ENCODE measurements at places on chromosomes 12 and 14. TPM values are rescaled to one million over a fixed set of nuclear protein-coding genes. Genes with fewer than 3 reads are reported as not detected.

DNA sequence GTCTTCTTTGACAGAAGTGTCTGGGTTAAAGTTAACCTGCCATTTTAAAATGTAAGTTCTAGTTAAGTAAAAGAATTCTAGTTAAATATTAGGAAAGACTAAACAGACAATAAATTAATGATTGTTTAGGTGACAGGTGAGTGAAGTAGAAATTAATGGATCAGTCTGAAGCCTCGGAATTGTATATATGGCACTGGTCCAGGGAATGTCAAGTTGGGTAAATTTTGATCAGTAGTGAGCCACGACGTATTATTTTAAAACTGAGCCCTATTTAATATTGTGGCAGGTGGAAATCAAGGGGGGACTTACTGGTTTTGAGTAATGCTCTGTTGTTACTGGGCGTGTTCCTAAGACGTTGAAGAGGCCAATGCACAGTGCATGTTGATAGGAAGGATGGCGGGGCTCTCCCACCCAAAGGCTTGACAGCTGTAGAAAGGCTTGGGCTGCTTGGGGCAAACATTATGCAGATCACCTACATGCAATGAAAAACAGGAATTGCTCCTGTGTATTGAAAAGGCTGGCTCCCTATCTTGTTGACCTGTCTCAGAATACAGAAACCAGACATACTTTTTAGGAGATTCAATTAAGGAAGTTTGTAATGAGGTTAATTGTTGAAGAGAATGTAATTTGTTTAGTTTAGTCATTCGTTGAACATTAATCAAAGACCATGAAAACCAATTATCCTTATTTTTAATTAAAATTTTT lies 5.9 kb upstream of the PPFIBP1 start:
- DNase-seq: no peak
- no peaks in the 10 kb centered on the region for H3K36me3 ChIP-seq
- no peak overlapping the region for H3K4me3 ChIP-seq
- H3K27ac ChIP-seq: no peak overlapping the region
- H3K4me1 ChIP-seq: peaks cover 13% of the 10 kb centered on the region
- H3K27me3 ChIP-seq: no peaks in the 10 kb centered on the region

GRCh38 chr14:24875991-24876878 lies 173.7 kb downstream of the STXBP6 start:
- no peak overlapping the region for H3K27ac ChIP-seq
- no peaks in the 10 kb centered on the region for H3K36me3 ChIP-seq
- H3K27me3 ChIP-seq: no peaks in the 10 kb centered on the region
- H3K4me3 ChIP-seq: no peak overlapping the region
- no peak for DNase-seq
- H3K4me1 ChIP-seq: no peaks in the 10 kb centered on the region

GRCh38 chr12:45789025-45789424 lies 59.5 kb downstream of the ARID2 start:
- no peak for DNase-seq
- no peak overlapping the region for H3K27ac ChIP-seq
- H3K4me1 ChIP-seq: no peaks in the 10 kb centered on the region
- H3K27me3 ChIP-seq: no peaks in the 10 kb centered on the region
- no peak overlapping the region for H3K4me3 ChIP-seq

DNA sequence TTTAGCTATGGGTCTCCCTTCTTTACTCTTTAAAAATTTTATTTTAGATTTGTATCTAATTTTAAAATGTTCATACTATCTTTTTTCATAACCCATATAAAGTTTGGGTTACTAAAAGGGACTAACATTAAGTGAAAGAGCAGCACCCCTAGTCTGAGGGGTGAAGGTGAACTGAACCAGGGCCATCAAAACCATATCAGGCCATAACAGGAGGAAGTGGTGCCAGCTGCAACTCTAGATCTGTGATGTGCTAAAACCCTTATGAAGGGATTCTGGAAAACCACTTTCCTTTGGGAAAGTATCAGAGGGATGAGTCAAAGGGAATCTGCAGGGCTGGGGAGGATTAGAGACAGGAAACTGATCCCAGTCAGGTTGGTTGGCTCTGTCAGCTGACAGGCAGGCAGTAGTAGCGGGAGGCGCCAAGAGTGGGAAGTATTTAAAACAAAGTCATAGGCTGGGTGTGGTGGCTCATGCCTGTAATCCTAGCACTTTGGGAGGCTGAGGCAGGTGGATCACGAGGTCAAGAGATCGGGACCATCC lies 162.5 kb downstream of the PPM1H start:
- H3K27ac ChIP-seq: no peak overlapping the region
- no peak overlapping the region for H3K4me3 ChIP-seq
- H3K36me3 ChIP-seq: no peaks in the 10 kb centered on the region
- no peaks in the 10 kb centered on the region for H3K27me3 ChIP-seq

Gene ACOT6
- not detected for total RNA-seq
